ENCODE measurements at places on chromosomes 5 and 9. TPM values are rescaled to one million over a fixed set of nuclear protein-coding genes. Genes with fewer than 3 reads are reported as not detected.

DNA sequence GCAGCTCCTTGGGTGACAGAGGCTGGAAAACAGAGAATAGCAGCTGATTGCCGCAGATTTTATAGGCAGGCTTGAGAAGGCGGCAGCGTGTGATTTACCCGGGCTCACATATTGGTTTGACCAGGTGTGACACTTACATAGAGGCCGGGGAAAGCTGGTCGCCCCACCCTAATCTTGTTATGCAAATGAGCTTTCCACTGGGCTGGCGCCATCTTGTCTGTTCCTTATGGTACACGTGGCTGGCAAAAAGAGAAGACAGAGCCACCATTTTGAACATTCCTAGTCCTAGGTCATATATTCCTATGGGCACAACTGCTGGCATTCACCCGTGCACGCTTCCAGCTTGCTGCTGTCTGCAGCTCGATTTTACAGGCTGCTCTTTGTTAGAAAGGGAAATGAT, 11.3 kb upstream of the SPZ1 start:
- DNase-seq: no peak

DNA sequence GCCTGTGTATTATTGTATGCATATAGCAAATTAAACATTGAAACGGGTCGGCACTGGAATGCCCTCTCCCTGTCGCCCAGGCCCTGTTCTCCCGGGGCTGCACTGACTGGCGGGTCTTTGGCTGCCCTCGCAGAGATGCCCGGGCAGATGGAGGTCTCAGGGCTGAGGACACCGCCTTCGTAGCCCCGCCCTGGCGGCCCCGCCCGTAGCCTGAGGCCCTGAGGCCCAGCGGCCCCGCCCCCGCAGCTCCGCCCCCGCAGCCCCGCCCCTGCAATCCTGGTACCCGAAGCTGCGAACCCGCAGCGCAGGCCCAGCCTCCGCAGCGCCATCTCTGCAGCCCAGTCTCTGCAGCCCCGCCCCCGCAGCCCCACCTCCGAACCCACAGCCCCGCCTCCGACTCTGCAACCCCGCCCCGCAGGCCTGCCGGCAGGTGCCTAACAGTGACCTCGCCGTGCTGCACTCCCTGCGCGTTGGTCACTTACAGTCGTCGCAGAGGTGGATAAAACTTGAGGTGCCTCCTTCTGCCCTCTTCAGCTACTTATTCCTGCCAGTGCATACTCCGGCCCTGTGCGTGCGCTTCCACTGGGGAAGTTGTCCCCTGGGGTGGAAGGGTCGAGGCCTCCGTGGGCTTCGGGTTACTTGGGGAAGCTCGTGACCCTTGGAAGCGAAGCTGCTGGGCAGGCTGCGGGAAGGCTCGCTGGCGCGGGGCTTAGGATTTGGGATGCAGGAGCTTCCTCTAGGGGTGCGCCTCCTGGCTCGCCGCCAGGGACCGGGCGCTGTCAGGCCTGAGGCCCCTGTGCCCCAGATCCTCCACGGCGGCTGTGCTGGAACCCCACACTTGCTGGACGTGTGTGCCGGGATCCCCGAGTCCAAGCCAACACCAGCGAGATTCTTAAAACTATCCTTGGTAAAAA, 72.3 kb downstream of the ICE1 start:
- peak; percentile 40 for DNase-seq

DNA sequence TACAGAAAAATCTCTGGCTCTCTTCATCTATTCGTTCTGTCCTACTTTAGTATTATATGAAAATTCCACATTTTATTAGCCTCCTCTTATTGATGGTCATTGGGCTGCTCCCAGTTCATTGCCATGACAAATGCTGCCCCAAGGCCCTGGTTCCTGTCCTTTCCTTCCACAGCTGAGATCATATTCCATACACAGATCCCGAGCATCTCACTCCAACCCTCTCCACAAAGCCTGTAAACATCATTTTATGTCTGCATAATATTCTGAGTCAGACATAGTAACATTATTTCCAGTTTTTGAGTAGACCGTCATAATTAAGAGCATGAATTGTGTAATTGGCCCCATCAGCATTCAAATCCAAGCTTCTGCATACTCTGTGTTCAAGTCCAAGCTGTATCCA, 86.3 kb downstream of the MVB12B start:
- DNase-seq: no peak

- DNase-seq: no peak
Measured at GRCh38 chr9:68651280-68651893, 53.7 kb upstream of the PIP5K1B start.

GRCh38 chr9:100637787-100638186, 59.9 kb downstream of the CAVIN4 start:
- DNase-seq: no peak

DNA sequence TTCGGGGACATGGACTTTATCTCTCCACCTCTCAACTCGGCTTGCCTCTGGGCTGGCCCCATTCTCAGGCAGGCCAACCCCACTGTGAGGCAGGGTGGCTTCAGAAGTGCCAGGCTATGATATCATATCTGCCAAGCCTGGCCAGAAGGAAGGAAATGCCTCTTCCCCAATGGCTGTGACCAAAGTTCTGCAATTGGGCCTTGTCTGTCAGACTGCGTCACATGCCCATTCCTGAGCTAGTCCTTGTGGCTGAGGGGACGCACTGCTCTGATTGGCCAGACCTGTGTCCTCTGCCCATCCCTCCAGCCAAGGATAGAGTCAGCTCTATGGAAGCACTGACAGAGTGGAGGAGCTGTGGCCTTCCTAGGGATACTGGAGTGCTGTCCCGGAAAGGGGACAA, 11.9 kb downstream of the SMIM23 start:
- no peak for DNase-seq

DNA sequence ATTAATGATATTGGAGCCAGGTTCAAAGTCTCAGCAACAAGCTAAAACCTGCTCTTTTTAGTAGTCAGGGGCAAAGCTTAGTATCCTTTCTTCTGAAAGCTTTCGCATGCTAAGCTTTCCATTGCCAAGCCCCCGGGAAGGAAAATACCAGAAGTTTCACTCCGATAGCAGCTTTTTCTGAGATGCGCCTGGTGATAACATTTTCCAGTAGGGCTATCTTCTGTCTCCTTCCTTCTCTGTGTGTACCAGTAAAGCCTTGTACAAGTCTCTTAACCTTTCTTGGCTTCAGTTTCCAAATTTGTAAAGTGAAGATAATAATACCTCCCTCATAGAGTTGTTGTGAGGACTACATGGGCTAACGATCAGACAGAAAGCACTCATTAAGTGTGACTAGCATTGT, 36.7 kb downstream of the DOCK8 start:
- DNase-seq: no peak

DNA sequence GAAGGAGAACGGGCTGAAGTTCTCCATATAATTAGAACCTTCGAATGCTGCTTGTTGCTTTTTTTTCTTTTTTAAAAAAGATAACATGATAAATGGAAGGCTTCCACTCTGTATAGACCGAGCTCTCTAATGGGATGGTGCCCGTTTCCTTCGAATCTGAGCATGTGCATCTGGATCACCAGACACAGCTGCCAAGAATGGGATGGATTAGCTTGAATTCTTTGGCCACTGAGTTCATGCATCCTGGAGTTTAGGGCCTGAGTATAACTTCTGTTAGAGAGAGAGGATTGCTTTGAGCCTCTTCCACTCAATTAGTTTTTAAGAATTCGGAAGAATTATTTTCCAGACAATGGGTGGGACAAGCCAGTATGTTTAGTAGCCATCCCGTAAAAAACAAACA, 93.7 kb upstream of the GDNF start:
- DNase-seq: no peak

DNA sequence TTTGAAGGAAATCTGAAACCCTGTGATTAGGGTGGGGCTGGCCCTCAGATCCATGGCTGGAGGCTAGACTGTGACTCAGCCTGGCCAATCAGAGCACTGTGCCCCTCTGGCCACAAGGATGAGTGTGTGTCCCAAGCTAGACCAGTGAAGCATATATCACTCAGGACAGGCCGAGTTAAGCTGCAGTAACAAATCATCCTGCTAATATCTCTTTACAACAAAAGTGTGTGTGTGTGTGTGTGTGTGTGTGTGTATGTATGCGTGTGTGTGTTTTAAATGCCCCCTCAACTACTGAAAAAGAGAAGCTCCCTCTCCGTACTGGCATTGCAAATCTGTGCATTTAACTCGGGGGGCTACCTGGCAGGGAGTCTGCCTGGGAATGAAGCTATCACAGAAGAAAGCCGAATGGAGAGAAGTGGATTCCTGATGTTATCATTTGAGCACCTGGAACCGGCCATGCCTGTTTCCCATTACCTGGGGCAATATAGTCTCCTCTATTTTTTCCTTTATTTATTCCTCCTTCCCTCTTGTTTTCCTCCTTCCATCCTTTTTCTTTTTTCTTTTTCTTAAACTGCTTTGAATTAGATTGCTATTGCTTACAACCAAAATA, 25.6 kb downstream of the STC2 start:
- no peak for DNase-seq

DNA sequence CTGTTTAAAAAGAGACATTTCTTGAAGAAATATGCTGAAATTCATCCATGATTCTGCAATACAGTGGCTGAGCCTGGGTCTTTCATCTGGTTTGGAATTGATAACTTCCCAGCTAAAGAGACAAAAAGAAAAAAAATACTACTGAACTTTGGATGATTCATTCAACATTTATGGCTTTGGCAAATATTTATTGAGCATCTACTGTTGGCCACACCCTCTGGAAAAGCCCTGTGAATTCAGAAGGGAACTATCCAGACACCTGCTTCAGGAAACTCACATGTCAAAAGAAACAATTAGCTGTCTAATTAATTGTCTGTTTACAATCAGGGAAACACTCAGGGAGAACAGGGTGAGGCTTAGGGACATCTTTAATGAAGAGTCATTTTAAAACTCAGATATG, 17.8 kb upstream of the ZNF622 start:
- DNase-seq: no peak

GRCh38 chr9:7150153-7150890, 392.5 kb downstream of the KDM4C start:
- no peak for DNase-seq

DNA sequence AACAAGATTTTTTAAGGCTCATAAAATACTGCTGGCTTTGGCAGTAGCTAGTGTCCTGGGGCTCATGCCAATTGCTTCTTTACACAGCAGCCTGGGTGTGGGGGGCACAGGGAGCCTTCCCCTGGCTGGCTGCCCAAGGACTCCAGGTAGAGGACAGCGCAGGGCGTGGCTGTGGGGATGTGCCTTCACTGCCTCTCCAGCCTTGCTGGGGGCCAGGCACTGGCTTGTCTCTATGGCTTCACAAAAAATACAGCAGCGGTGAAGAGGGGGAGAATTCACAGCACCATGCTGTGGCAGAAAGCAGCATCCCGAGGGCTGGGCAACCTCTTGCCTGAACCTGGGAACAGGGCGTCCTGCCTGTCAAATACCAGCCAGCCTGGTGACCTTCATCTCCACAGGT, 57.4 kb downstream of the DAP start:
- no peak for DNase-seq

GRCh38 chr9:136957461-136957860, 5.4 kb downstream of the LCN12 start:
- DNase-seq: no peak

GRCh38 chr9:105307591-105308130, 63.2 kb downstream of the SLC44A1 start:
- DNase-seq: no peak

GRCh38 chr5:317086-317811, 4.3 kb upstream of the AHRR start:
- no peak for DNase-seq

- DNase-seq: no peak
Measured at GRCh38 chr9:98810102-98810842, 2.8 kb downstream of the GALNT12 start.

DNA sequence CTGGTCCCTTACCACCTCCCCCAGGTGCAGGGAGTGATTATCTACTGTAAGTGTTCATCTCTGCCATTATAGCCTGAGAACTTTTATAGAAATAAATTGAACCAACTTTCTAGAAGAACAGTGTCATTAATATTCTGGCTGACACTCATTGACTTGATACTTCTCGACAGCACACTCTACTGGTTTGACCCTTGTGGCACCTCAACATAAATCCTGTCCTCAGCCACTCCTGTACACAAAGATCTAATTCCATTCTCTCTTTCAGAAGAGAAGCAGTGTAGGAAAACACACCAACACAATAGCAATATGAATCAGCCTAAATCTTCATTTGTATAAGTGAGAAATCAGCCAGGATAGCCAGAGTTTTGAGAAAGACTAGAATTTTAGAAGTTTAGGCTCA, 417.7 kb downstream of the TAF11L14 start:
- no peak for DNase-seq

DNA sequence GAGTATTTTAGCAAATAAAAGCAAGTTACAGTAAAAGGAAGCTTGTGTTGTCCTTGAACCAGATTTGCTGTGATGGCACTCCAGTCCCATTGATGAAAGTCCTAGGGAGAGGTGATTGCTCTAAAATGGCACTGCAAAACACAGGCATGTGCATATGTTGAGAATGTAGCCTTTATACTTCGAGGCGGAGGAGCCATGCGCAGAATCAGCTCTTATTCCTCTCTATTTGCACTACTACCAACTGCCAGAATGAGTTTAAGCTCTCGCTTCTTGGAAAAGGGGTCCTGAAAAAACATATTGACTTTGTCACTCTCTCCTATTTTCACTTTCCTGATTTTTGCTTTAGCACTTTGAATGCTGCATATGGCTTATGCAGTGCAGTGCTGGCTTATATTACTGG, 278.0 kb upstream of the KLF9 start:
- no peak for DNase-seq

GRCh38 chr5:138449501-138450239, 10.8 kb downstream of the REEP2 start:
- DNase-seq: peak; percentile 81

- DNase-seq: no peak
Measured at GRCh38 chr9:21682381-21682780, 120.1 kb upstream of the MTAP start.

- no peak for DNase-seq
Measured at GRCh38 chr5:179254638-179255271, 90.5 kb downstream of the ADAMTS2 start.

DNA sequence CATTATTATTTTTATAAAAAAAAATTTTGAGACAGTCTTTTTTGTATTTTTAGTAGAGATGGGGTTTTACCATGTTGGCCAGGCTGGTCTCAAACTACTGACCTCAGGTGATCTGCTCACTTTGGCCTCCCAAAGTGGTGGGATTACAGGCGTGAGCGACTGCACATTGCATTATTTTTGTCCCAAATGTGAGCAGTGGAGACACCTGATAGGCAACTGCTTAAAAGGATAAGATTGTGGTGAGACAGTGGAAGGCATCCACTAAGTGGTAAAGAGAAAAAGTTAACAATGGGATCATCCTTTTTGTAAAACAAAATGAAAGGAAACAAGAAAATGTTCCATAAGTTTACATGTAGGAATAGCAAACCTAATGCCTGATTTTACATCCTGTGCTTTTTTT, 2.0 kb upstream of the CENPH start:
- no peak for DNase-seq

- DNase-seq: no peak
Measured at GRCh38 chr9:126149661-126150060, 177.0 kb upstream of the MVB12B start.

GRCh38 chr5:146781157-146781556, 97.4 kb downstream of the PPP2R2B start:
- DNase-seq: no peak

GRCh38 chr9:126533926-126534310, 79.8 kb upstream of the LMX1B start:
- no peak for DNase-seq

- DNase-seq: no peak
Measured at GRCh38 chr5:54315736-54316528, 5.6 kb upstream of the ARL15 start.

SELENOP gene
- total RNA-seq: 924 TPM

FGF10 gene
- total RNA-seq: 9.2 TPM

CARD6 gene
- 10.7 TPM for total RNA-seq

IQGAP2 gene
- total RNA-seq: 55.5 TPM

LCNL1 gene
- total RNA-seq: 86.3 TPM

THOC3 gene
- 21.6 TPM for total RNA-seq

SPINK13 gene
- not detected for total RNA-seq

PCDHA1 gene
- not detected for total RNA-seq

LHX3 gene
- not detected for total RNA-seq

PCDHB6 gene
- total RNA-seq: 3.7 TPM
